ENCODE measurements at places on chromosomes 7 and 10.

DNA sequence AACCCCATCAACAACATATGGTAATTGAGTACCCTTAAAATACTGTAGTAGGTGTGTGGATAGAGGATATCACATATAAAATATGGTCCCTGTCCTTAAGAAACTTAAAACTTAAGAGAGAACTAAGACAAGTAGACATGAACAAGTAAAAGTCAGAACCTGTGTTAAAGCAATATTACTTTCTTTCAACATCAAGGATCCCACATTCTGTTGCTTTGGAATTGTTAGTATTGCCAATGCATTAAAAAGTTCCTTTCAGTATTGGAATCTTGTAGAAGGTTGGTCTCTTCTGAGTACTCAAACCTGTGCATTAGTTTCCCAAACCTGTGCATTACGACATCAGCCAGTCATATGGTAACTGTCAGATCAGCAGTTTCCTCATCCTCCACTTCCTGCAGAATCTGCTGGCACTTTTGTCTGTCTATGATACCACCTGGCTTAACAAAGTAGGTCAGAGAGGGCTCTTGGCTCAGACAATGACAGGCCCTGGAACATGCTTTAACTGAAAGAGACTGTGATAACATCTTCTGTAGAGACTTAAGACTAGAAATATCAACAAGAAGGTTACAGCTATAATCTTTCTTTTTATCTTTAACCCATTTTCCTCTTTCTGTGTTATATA is 56.5 kb downstream of the CCDC71L start:
- no peak for DNase-seq

GRCh38 chr10:91887272-91888076 is 21.8 kb downstream of the FGFBP3 start:
- DNase-seq: peak; percentile 31

DNA sequence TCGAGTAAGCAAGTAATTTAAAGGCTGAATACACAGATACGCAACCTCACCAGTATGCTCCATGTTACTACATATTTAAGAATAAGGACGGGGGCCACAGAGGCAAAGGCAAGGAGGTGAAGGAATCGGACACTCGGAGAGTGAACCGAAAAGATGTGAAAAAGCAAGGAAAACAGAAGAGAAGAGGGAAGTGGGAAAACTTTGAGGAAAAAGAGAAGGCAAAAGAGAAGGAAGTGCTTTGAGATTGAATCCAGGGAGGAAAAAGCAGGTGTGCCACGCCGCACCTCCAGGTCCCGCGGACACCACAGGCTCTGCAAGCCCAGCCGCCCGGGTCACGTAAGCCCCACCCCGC is 367 bp upstream of the AVL9 start:
- DNase-seq: no peak

DNA sequence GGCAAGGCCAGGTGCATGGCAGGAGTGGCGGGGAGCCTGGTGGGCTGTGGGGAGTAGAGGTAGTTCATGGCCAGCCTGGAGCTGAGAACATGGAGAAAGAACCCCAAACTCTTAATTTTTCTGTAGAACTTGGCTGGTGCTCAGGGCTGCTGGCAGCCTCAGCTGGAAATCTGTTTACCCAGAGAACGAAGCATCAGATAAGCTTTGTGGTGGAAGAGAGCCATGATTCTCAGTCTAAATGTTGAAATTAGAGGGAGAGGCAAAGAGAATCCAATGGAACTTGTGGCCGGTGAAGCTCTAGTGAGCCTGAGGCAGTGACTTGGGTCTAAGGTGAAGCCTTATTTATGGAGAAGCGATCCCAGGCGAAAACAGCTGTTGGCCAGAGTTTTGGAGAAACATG is 126.4 kb downstream of the CCDC3 start:
- DNase-seq: no peak

DNA sequence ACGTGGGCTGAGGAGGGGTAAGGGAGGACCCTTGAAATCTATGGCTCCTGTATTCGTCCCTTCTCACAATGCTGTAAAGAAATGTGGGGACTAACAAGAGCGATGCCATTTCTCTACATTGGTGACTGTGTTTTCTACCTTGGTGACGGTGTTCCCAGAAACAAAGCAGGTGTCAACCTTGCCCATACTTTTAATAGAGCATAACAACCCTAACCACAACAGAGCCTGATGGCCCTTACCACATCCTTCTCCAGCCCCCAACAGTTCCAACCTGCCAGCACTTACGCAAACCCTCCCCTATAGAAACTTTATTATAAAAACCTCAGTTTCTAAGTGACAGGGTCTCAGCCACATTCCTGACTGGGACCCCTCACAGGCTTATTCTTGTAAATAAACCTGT is 28.2 kb upstream of the ADCYAP1R1 start:
- no peak for DNase-seq

GRCh38 chr7:92100534-92100933 is 33.7 kb downstream of the CYP51A1 start:
- DNase-seq: no peak

- DNase-seq: no peak
Observed at GRCh38 chr10:114751856-114752255, 69.7 kb upstream of the FHIP2A start.

GRCh38 chr10:7443036-7443435 is 32.2 kb upstream of the SFMBT2 start:
- DNase-seq: no peak

- peak; percentile 52 for DNase-seq
Observed at GRCh38 chr10:44045020-44045419, 339.9 kb downstream of the CXCL12 start.
